Activated gamma-delta T cell treated with anti-CD3 and anti-CD28 coated beads, Interleukin-2, amount 50 U/mL, for 16 hours (primary cell): ENCODE measurements at places on chromosomes 11 and 22.

- DNase-seq: no peak
Observed at GRCh38 chr11:93072229-93072914, 102.9 kb downstream of the MTNR1B start.

DNA sequence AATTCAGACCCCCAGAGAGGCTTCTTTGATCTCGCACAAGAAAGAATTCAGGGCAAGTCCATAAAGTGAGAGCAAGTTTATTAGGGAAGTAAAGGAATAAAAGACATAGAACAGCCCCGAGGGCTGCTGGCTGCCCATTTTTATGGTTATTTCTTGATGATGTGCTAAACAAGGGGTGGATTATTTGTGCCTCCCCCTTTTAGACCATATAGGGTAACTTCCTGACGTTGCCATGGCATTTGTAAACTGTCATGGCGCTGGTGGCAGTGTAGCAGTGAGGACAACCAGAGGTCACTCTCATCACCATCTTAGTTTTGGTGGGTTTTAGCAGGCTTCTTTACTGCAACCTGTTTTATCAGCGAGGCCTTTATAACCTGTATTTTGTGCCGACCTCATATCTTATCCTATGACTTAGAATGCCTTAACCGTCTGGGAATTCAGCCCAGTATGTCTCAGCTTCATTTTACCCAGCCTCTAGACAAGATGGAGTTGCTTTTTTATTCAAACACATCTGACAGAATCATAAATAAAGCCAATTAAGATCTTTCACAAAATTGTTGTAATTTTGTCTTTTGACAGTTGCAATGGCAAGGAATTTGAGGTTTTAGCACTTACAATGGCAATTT, 7.6 kb downstream of the DDIAS start:
- DNase-seq: no peak

- no peak for DNase-seq
Observed at GRCh38 chr22:43109921-43110443, 568 bp upstream of the BIK start.

DNA sequence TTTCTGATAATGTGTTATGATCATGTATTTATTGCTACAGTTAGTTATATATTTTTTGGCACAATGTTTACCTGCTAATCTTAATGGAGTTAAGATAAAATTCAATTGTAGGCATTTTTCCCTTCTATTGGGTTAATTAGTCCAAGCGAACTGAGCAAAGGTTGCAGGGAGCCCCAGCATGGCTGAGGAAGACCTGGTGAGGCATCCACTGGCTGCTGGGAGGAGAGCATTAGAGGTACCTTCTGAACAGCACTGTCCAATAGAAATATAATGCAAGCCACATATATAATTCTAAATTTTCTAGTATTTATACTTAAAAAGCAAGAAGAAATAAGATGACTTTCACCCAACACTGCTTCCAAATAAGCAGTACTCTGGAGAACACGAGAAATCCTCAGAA, 689 bp upstream of the TMEM126A start:
- no peak for DNase-seq

- peak; percentile 67 for DNase-seq
Observed at GRCh38 chr22:40325315-40325714, 21.0 kb upstream of the ADSL start.

DNA sequence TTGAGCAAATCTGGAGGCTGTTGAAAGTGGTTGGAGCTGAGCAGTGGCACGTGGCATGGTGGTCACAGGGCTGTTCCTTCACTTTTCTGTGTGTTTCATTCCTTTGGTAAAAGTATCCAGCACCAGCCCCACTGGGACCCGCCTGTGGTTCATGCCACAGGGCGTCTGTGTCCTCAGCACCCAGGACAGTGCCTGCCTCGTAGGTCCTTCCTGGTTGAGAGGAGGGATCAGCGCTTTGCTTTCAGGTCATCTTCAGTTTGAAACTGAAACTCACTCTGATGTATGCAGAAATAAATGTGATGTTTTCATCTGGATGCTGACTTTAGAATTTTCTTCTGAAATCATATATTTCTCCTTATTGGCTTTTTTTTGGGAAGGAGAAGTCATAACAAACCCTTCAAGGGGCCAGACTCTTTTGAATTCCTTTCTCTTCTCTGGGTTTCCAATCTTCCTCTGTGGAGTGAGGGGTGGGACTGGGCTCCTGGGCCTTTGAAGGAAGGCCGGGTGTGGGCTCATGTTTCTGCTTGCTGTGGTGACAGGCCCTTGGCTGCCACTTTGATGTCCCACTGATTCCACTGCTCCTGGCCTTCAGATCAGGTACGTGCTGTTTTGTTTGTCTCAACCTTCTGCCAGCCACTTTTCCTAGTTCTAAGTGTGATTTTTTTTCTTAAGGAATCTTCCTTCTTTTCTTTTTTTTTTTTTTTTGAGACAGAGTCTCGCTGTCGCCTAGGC, 26.2 kb downstream of the TBC1D22A start:
- DNase-seq: no peak

- peak; percentile 19 for DNase-seq
Observed at GRCh38 chr22:46149512-46150033, 753 bp upstream of the PPARA start.

DNA sequence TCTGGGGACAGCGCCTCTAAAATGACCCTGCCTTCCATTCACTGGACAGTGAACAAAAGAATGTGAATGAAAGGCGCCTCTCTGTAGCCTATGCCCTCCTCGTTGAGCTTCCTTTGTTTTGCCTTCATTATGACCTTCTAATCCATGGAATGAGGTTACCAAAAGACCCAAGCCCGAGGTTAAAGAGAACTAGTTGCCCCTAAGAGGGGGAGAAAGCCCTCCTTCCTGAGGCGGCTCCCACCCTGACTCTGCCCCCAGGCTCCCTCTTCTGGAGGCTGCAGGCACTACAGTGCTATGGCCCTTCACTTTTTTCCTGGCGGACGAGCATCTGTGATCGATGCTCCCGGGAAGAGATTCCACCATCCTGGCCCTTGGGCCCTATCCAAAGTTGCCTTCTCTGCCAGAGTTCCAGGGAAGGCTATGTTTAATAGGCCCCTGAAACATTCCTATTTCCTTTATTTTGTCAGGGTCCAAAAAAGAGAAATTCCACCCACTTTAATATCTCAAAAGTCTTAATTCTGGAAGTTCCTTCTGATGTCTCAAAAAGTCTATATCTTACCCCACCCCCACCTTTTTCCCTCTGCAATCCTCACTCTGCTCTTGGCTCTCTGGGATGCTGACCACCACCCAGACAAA, 147.3 kb downstream of the FEZ1 start:
- DNase-seq: no peak

DNA sequence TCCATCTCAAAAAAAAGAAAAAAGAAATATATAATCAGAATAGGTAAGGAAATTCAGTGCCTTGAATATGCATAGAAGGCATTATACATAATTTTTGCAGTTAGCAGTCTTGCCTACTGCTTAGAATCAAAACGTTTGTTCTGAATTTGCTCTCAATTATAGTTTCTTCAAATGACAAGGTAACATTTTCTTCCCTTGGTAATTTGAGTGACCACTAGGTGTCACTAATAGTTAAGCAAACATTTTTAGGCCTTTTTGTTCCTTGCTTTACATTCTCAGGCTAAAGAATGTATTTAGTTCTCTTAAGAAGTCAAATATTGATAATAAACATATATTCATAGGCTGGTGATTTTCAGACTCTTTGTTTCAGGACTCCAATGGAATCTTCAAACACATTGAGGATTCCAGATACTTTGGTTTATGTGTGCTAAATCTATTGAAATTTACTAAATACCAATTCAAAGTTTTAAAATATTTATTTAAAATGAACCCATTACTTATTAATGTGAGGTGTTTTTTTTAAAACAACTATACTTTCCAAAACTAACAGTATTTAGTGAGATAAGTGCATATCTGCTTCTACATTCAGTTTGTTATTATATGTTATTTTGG, 55.0 kb upstream of the DEPDC7 start:
- DNase-seq: no peak

DNA sequence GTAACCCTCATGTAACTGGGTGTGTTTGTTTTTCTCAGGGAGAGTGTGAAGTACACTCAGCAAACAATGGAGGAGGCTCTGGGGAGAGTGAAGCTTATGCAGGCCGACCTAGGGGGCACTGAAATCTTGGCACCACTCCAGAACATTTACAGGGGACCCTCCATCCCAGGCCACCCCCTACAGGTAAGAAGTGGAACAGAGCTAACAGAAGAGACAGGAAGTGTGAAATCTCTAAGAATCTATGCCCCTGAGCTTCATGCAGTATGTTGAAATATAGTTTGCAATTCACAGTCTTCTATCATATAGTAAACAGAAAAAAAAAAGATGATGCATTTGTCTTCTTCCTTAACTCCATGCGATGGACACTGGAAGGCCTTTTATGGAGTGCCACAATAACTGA, 8.4 kb downstream of the VWA5A start:
- DNase-seq: no peak

DNA sequence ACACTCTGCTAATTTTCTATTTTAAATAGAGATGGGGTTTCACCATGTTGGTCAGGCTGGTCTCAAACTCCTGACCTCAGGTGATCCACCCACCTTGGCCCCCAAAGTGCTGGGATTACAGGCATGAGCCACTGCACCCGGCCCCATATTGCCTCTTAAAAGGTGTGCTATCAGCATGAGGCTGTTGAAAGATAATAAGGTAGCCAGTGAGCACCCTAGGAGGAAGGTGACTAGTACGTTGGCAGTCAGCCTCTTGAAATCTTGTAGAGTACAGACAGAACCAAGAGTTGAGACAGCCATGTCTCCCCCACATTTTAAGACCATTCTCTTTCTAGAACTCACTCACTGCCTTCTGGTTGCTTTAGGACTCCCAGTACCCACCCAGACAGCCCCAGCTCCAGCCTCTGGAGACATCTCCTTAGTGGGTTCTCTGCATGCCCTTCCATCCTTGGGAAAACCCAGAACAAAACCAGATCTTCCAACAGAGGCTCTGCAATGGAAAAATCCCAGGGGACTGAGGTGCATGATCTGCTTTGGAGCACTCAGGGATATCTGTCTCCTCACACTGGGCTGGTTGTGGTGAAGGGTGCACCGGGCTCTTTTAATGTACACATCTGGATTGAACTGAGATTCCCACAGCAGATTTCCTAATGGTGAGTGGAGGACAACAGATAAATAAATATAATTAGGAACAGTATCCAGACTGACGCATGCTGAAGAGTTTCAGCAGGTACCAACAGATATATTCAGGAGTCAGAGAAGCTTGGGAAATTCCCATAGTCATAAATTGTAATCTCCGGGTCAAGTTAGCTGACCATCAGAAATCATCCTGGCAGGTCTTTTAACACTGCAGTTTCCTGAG, 49.4 kb downstream of the LRRC74B start:
- no peak for DNase-seq

DNA sequence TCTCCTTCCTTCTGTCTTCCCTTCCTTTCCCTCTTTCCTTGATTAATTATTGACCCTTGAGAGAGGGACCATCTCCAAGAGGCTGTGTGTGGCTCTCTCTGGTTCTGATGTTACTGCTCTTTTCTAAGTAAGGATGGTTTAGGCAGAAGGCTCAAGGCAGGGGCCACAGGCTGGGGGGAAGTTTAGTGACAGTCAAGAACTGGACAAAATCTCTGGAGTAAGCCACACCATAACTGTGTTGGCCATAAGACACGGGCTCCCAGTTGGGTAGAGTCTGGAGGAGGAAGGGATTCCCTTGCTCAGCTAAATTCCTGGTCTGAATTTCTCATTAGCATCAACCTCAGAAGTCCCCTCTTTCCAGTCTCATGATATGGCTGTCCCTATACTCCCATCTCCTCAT, 74.7 kb downstream of the BUD13 start:
- DNase-seq: no peak

GRCh38 chr11:21465203-21465602, 727.7 kb upstream of the ANO5 start:
- DNase-seq: no peak

- no peak for DNase-seq
Observed at GRCh38 chr11:119505861-119506260, 82.9 kb upstream of the THY1 start.

DNA sequence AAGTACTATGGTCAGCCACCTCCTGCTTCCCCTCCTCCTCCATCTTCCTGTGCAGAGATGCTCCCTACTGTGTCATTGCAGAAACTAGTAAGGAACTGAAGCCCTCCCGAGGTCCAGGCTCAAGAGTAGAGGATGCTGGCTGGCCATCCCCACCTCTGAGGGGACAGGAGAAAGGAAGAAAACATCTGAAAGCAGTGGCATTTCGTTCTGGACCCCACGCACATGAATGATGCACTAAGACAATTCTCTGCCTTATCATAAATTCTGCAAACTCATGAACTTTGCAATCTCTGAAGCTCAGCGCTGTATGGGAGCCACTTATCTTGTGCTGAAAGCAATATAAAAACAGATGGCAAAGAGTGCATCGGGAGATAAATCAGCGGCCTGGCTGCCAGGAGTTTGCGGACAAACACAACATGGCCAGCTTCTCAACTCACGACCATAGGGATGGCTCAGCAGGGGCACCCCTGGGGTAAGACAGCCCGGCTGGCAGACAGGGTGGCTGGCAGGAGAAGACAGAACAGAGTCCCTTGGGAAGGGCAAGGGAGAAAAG, 306.4 kb downstream of the NXPE2 start:
- no peak for DNase-seq

- DNase-seq: no peak
Observed at GRCh38 chr11:2885017-2885677, 428 bp downstream of the CDKN1C start.
